ENCODE measurements at places on chromosomes 6 and 20.

DNA sequence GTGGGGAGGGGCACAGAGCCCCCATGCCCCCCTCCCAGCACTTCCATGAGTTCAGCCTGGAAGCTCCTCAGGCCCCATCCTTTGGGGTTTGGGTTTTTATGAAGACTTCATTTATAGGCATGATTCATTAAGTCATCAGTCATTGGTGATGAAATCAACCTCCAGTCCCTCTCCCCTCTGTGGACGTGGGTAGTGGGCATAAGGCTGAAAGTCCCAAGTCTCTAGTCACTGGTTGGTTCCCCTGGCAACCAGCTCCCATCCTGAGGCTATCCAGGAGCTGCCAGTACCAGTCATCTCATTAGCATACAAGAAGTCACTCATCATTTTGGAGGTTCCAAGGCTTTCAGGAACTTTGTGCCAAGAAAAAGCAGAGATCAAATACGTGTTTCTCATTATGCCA lies 9.2 kb downstream of the TGM3 start:
- no peak for DNase-seq

GRCh38 chr6:33733709-33734007 lies 13.0 kb downstream of the IP6K3 start:
- DNase-seq = no peak

GRCh38 chr6:2168480-2168879 lies 76.9 kb downstream of the GMDS start:
- no peak for DNase-seq

DNA sequence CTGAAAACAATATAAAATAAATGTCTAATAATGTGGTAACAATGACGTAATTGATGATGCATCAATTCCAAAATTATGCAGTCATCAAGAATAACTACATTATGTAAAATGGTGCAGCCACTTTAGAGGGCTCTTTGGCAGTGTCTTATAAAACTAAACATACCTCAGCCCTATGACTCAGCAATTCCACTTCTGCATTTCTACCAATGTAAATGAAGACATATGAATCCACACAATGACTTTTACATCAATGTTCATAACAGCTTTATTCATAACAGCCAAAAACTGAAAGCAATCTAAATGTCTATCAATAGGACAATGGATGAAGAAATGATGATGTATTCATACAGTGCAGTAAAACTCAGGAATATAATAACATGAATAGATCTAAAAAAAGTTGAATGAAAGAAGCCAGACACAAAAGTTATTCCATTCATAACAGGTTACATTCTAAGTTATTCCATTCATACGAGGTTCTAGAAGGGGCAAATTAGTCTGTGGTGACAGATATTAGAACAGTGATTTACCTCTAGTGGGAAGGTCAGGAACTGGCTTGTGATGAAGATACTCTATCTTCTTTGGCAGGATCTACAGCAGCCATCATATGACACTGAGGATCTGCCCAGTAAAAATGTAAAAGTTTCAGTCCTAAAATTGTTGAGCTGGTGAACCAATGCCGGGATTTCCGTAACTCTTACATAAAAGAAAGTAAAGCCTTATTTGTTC lies 396.1 kb downstream of the PLCB1 start:
- DNase-seq = no peak

- DNase-seq = peak; percentile 58
Measured at GRCh38 chr6:11381801-11382513, 149.5 kb upstream of the NEDD9 start.

GRCh38 chr6:112434896-112435435 lies 87.8 kb downstream of the RFPL4B start:
- DNase-seq = no peak

DNA sequence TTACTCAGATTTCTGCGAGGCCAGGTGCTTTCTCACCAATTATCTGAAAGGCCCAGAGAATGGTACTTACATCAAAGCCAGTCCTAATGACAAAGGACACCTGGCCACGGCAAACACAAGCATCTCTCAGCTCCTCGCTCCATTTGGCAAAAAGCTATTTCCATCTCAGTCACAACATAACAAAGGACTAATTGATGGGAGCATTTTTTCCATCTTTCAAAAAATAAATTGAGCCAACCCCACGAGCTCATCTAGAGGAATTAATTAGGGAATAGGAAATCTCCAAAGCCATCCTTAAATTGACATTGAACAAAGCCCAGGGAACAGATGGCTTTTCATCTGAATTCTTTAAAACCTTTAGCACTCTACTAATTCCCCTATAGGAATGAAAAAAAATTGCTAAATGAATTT lies 236.7 kb downstream of the HAO1 start:
- no peak for DNase-seq

GRCh38 chr6:136669299-136669699 lies 119.1 kb upstream of the MAP7 start:
- no peak for DNase-seq

DNA sequence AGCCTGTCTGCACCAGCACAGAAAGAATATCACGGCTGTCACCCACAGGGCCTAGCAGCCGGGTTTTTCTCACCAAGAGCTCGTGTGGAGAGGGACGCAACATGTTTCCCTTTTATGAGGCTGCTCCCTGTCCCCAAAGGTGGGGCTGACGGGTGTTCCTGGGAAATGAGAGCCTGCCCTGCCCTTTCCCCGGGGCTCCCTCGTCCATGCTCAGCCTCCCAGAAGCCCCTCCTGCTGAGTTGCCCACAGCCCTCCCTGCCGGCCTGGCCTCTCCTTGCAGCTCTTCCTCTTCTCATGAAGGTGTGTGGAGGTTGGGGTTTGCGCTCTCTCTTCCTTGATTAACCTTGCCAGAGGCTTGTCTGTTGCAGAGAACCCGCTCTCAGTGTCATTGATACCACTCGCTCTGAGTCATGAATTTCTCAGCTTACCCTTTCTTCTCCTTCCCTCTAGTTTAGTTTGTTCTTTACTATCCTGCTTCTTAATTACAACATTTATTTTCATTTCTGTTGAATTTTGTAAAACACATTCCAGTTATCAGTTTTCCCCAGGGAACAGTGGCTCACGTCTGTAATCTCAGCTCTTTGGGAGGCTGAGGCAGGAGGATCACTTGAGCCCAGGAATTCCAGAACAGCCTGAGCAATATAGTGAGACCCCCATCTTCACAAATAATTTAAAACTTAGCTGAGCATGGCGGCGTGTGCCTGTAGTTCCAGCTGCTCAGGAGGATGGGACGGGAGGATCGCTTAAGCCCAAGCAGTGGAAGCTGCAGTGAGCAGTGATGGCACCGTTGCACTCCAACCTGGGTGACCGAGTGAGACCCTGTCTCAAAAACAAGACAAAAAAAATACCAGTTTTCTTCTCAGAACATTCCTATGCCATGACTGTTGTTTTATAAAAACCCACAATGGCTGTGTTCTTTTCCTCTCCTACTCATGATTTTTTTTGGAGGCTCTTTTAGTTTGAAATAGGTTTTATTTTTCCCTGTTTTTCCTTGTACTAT lies 103.8 kb downstream of the TMEM242 start:
- DNase-seq = no peak

DNA sequence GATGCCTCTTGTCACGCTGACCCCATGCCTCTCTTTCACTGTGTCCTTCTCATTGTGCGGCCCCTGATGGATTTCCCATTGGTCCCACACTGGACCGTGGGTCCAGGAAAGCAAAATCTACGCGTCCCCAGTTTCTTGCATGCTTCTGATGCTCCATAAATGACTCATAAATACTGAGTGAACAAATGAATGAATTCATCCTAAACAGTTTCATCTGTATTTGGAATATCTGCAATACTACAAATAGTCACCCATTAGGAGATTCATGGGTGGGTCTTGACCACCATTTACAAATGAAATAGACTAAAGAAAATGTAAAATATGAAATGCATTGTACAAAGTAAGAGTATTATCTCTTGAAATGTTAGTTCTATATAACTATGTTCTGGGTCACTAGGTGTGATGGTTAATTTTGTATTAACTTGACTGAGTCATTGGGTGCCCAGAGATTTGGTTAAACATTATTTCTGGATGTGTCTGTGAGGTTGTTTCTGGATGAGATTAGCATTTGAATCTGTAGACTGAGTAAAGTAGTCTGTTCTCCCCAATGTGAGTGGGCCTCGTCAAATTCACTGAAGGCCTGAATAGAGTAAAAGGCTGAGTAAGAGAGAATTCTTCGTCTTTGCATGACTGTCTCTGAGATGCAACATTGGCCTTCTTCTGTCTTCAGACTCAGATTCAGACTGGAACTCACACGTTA lies 448.7 kb downstream of the PREX1 start:
- no peak for DNase-seq

DNA sequence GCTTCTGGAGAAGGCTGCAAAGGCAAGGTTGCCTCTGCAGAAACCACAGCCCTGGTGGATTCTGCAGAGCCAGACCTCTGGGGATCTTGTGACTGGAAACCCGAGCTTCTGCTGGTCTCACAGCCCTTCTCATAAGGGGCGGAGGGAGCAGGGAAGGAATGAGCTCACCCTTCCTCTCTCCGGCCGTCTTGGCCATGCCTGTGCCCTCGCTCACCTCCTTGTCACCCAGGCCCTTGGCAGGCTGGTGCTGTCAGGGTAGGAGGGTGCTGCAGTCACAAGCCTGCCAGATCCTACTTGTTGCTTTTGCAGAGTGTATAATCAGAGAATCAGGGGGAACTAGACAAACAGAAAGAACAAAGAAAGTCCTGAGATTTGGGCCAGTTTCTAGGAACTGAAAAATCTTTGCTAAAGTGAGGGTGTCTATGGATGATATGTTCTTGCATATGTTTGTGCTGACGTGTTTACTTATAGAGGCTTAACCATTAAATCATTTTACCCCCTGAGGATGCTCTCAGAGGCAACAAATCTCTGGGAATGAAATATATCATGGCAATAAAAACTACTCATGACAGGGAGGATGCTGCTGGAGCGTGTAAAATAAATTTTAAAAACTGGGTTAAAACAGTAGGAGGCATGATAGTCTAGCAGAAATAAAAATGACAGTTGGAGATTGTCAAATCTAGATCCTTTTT lies 244.9 kb upstream of the SOX4 start:
- DNase-seq = no peak

GRCh38 chr6:166707045-166707444 lies 80.0 kb upstream of the RPS6KA2 start:
- DNase-seq = no peak

DNA sequence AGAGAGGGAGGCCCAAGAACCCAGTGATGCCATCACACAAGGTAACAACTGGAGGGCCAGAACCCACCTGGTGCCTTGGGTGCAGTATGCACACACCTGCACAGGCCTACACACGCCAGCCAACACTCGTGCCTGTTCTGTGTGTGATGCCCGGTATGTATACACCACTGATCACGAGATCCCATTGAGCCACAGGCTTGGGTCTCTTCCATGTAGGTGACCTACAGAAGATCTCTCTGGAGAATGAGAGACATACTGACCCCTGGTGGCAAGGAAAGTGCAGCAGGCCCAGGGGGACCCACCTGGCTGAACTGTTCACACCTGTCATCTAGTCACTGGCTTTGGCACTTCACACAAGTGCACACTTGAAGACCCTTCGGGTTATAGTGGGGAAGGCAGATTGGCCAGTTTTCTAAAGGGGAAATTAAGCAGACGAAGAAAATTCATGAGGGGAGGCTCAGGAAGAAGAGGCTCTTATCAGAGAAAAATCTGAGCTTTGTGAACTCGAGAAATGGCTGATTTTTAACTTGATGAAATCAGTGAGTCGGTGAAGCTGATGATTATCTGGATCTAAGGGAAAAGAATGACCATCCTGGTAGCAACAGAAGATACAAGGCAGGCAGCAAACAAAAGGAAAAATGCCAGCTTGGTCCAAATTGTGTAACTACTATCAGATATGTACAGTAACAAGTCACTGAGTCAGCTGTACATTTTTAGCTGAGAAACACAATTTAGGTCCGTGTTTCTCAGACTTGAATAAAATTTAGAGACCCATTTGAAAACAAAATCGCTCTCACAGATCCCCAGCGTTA lies 69.1 kb upstream of the PBOV1 start:
- no peak for DNase-seq

GRCh38 chr6:19438566-19439353 lies 398.4 kb upstream of the ID4 start:
- DNase-seq = no peak

- DNase-seq = no peak
Measured at GRCh38 chr6:5208471-5208971, 52.2 kb downstream of the LYRM4 start.

- DNase-seq = no peak
Measured at GRCh38 chr6:158955255-158955654, 44.7 kb downstream of the RSPH3 start.

- no peak for DNase-seq
Measured at GRCh38 chr6:34131326-34132290, 14.3 kb downstream of the GRM4 start.

DNA sequence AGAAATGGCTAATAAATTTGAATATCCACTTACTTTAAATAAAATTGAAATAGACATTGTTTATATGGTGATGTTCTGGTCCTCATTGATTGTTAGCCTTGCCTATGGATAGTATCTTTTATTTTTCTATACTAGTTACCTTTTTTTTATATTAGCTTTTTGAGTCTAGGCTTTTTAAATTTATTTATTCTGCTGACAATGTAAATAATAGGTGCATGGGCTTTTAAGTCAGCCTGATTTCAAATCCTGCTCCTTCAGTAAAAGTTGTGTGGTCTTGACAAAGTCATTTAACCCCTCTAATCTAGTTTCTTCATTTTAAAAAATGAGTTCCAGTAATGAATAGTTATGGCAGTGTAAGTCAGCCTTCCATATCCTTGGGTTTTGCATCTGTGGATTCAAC lies 38.6 kb downstream of the FAM162B start:
- no peak for DNase-seq

- no peak for DNase-seq
Measured at GRCh38 chr20:15945289-15945688, 628.0 kb downstream of the KIF16B start.

GRCh38 chr6:130381459-130382380 lies 15.9 kb downstream of the TMEM200A start:
- no peak for DNase-seq

DNA sequence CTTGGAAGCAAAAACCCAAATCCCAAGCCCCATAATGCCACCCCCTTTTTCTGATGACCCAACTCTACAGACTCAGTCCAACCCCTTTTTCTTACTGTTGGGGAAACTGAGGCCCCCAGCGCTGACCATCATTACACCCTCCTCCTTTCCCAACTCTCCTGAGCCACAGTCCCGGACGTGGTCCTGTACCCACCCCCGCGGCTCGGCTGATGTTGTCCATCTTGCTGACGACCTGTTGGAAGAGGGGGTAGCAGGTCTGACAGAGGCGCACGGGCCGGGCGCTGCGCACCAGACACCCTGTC lies 533 bp downstream of the OSTM1 start:
- DNase-seq = no peak

- DNase-seq = no peak
Measured at GRCh38 chr6:158191761-158192160, 23.6 kb downstream of the GTF2H5 start.

DNA sequence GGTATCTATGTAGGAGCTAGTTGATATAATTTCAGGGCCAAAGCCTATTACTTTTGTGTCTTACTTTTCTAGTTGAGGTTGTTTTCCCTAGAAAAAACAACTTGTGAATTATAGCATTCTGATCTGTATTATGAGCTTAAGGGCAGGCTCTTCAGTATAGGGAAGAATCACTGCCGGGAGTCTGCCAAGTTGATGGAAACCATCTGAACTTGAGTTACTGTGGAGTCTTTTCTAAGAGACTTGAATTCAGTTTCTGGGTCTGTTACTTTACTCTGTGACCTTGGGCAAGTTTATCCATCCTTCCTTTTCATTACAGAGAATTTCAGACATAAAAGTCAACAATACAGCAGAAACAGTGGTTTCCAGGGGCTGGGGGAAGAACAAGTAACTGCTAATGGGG lies 2.1 kb upstream of the CASS4 start:
- DNase-seq = no peak

Measured in activated B cell treated with CpG ODN at 0.5 μM for 24 hours (primary cell).